Non-pigmented ciliary epithelial cell (primary cell): ENCODE measurements at places on chromosomes 5 and 9.

DNA sequence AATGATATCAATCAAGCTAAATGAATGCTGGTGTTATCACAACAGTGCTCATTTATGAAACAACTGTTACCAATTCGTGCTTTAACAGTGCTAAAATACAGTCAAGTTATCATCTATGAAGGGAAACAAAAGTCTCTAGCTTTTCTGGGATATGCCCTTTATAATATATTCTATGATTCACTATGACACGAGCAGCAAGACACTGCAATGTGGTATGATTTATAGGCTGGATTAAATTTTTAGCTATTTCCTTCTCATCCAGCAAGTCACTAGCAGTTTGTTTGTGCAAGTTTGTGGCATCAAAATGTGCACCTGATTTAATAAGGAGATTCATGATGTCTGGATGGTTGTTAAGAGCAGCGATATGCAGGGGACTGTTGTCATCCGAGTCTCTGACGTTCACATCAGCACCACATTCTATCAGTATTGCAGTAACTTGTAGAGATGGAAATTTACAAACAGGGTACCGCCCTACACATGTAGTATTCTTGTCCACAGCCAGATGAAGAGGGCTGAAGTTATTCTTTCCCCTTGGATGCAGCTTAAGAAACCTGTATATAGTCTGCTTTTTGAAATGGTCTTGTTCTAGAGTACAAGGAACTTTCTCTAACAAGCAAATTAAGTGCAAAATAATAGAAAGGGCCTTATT is 20.3 kb downstream of the FEM1C start:
- no peak for DNase-seq

DNA sequence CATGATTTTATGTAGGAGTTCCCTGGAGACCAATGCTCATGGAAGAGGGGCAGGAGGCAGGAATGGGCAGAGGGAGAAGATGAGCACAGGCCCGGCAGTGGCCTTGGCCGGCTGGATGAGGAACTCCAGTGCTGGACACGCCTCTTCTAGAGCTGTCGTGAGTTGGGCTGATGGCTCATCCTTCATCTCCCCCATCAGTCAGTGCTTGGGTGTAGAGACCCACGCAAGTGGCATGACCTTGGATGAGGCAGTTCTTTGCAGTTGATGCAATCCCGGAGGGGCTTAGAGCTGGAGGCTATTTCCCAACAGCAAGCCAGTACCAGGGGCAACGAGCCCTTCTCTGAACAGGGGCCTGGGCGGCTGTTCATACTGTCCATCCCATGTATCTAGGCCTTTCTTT is 25.5 kb upstream of the ARAP3 start:
- no peak for DNase-seq

DNA sequence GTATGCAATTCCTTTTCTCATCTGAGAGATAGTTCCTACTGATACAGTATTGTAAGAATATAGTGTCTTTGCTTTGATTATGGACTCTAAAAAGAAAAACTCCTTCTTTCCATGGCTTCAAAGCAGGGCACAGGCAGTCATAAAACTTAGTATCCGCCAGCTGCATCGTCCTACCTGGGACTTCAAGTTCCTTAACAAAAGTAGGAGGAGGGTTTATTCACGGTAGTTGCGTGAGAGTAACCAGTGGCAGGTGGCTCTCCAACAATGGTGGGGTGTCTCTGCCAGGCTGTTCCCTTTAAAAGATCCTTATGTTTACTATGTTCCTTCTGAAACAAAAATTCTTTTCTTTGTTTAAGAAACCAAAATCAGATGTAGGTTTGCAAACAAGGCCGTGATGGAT is 173.5 kb upstream of the DMAC1 start:
- DNase-seq = no peak

DNA sequence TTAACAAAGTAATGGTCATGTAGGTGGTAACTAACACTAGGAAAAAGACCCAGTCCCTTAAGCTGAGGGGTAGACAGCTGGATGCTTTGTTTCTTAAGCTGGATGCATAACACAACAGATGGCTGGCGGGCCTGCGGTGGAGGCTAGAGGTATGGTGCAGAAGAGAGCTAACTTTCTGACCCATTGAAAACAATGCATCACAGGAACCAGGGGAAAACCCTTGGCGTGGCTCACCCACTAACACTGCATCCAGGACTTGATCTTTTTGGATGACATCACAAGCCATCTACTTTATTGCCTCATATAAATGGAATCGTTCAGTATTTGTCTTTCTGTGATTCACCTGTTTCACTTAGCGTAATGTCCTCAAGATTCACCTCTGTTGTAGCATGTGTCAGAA is 138.7 kb downstream of the AUH start:
- no peak for DNase-seq

GRCh38 chr5:31948006-31948405 is 226.1 kb downstream of the GOLPH3 start:
- no peak for DNase-seq

- DNase-seq = no peak
Measured at GRCh38 chr5:125695996-125696655, 727.1 kb upstream of the GRAMD2B start.

DNA sequence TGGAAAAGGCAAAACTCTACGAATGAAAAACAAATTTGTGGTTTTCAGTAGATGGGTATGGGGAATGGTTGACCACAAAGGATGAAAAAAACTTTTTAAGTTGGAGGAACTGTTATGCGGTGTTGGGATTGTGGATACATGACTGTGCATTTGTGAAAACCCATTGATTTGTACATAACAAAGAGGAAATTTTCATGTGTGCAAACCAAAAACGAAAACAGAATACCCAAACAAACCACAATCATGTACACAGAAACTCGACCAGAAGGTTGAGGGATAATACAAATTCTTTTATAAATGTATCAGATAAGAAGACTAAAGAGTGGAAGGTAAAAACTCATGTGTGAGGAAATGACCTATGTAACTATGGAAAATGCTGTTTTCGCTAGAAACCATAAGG is 1012.4 kb downstream of the CDH18 start:
- DNase-seq = no peak

- no peak for DNase-seq
Measured at GRCh38 chr5:177510567-177511053, 984 bp upstream of the DOK3 start.

DNA sequence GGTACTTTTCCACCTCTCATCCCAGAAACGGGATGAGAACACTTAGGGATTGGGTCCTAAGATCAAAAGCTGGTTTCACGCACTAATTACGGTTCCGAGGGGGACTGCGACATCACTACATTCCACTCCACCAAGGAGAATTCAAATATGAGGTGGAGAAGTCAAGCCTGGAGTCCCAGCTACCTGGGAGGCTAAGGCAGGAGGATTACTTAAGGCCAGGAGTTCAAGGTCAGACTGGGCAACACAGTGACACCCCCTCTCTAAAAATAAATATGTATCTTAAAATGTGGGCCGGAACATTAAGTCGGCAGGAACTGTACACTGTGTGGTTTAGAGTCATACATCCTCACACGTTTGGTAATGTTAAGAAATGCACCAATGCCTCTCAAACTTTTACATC is 1.6 kb downstream of the GOLGA2 start:
- no peak for DNase-seq

DNA sequence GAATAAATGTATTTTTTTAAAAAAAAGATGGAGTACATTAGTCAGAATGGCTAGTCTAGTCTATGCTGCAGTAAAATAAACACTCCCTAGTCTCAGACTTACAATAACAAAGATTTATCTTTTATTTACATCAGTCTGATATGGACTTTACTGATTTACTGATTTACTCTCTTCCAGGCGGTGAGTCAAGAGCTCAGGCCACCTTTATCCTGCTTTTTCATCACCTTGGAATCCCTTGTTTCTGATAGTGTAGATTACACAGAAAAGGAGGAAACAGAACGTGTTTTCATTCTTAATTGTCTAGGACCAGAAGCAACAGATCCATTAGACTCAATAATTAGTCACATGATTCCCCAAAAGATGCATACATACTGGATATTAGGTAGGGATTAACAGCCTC is 290.1 kb upstream of the TRPC7 start:
- DNase-seq = peak; percentile 52

- no peak for DNase-seq
Measured at GRCh38 chr9:36940881-36941280, 93.2 kb downstream of the PAX5 start.

GRCh38 chr5:77438071-77438470 is 54.0 kb downstream of the WDR41 start:
- no peak for DNase-seq

- no peak for DNase-seq
Measured at GRCh38 chr5:98193921-98194760, 579.3 kb upstream of the RGMB start.
